ENCODE measurements at places on chromosomes 1 and 21.

GRCh38 chr1:165851034-165851658 lies 23.7 kb downstream of the UCK2 start:
- peak; percentile 37 for DNase-seq

DNA sequence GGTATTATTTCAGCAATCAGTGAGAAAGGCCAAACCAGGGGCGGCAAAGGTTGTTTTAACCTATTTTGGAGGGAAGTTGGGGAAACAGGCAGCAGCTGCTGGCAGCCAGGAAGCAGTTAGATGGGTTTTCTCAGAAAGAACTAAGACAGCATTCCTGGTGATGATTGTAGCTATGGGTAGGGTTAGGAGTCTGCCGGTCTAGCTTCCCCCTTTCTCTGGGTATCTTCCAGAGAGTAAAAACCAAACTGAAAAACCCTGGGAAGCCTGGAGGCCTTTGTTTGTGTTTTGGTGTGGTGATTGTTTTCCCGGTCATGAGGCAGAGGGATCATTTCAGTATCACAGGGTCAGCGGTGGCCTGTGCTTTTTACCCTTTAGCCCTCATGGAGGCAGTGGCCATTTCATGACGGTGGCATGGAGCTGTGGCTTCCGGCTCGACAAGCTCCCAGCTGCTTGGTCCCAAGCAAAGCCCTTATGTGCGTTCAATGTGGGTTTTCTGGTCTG lies 19.5 kb upstream of the TNFRSF1B start:
- no peak for DNase-seq

DNA sequence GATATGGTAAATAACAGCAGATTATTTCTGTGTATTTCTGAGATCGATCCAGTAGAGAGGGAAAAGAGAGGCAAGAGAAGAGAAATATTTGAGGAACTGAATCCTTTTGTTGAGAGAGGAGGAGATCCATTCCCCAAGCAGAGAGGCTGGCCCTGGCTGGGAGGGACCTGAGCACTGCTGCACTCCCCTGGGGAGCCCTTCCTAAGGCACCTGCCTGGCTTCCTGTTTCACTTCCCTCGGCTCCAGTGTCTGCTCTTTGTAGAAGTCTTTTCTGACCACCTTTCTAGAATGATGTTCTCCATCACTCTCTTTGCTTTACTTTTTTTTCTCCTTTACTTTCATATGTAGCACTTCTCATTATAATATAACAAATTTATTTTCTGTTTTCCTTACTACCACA lies 42.3 kb upstream of the SLC6A9 start:
- no peak for DNase-seq

GRCh38 chr1:238171985-238172384 lies 281.3 kb upstream of the ZP4 start:
- DNase-seq = no peak

DNA sequence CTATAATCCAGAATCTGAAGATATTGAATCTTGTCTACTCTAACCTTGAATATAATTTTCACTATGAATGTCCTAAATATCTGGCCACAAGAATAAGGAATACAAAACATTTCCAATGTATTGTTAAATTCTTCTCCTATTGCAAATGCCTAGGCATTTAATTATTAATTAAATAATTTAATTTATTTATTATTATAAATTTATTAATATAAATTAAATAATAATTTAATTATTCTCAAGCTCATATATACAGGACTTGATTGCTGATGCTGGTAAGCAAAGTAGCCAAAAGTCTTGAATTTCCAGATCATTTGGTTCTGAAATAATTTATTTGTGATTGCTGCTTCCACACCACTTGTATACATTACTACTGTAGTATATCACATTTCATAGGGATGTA lies 71.1 kb downstream of the SAMSN1 start:
- no peak for DNase-seq

DNA sequence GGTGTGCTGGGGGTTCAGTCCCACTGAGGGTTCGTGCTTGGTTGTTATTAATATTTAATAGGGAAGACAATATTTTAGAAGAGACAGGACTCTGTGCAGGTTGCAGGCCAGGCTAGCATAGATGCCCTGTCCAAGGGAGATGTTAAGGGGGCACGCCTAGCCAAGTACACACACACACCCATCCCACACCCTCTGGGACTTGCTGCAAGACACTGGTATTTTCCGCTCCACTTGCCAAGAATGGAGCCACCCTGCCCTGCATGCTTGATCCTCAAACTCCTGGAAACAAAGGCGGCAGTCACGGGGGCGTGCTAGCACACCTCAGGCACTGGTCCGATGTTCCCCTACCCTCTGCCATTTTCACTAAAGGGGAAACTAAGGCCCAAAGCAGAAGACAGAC lies 99.1 kb downstream of the MRPL37 start:
- no peak for DNase-seq

- DNase-seq = peak; percentile 91
Measured at GRCh38 chr1:117656202-117656641, 50.4 kb downstream of the TENT5C start.

- no peak for DNase-seq
Measured at GRCh38 chr1:157469752-157470675, 82.3 kb downstream of the FCRL5 start.

- DNase-seq = no peak
Measured at GRCh38 chr1:75174031-75174760, 40.0 kb downstream of the LHX8 start.

- no peak for DNase-seq
Measured at GRCh38 chr1:89771991-89772560, 48.8 kb upstream of the LRRC8D start.

DNA sequence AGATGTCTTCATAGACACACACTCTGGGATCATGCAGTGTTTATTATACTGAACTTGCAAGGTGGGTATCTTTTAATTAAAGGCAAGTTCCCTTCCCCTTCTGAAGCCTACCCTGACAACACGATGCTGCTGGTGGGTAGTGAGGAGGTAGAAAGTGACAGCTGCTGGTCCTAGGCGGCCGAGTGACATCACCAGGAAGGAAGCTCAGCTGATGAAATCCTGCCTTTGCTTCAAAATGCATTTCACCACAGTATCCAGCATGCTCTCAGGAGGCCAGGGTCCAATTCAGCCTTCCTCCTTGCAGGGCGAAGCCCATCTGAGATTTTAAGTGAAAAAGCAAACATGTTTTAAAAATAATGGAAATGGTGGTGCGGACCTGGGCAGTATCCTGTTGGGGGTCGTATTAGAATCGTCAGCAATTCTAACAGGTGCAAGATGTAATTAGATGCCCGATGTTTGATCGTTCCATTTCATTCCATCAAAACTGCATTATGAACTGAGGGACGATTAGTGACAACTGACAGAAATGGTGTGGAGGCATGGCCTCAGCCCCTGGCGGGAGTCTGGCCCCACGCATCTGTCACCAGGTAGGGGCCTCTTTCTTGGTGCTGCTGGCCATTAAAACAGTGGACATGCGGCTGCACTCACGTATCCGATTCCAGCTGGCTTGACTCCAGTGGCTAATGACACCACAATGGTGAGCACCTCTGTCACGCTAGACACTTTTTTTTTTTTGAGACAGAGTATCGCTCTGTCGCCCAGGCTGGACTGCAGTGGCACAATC lies 324.8 kb upstream of the C1orf174 start:
- DNase-seq = no peak

- DNase-seq = no peak
Measured at GRCh38 chr21:28339403-28339802, 653.3 kb downstream of the LTN1 start.

- no peak for DNase-seq
Measured at GRCh38 chr1:76866566-76866965, 714 bp upstream of the ST6GALNAC5 start.

DNA sequence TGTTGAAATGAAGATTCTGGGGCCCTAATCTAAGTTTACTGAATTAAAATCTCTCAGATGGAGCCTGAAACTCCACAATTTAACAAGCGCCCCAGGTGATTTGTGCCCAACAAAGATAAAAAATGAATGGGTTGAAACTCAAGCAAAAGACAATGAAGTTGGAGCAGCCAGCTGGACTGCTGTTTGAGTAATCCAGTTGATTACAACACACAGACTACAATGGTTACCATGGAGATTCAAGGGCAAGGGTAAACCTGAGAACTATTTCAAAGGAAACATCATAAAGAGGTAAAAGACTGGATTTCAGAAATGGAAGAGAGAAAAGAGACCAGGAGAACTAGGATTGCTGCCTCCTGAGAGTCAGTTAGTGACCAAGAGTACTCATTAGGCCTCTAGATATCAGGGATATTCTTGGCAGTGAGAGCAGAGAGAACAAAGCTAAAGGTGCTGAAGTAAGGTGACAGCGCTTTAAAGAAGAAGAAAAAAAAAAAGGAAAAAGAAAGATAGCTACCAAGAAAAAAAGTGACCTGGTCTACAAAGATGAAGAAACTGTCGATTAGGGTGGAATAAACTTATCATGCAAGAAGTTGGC lies 44.5 kb downstream of the LRRC53 start:
- no peak for DNase-seq

- no peak for DNase-seq
Measured at GRCh38 chr1:165124772-165125171, 231.7 kb downstream of the LMX1A start.

DNA sequence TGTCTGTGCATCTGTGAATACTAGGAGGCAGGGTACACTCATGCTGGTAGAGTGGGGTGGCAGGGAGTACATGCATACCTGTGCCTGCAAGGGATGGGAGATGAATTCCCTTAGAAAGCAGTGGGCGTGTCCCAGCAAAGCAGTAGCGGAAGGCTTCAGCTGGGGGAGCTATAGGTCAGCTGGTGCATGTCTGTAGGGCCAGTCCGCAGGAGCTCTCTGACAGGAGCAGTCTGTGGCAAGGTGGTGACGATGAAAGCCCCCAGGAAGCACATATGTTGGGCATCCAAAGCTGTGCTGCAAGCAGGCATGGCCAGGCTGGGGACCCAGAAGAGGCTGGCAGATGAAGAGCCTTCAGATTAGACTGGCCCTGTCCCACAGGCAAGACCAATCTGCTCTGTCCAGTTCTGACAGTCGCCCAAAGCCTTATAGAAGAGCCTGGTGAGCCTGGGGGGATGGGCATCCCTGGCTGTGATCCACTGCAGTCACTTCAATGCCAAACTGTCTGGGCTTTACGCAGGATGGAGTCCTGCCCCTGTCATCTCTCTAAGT lies 1.8 kb upstream of the OR2M4 start:
- DNase-seq = no peak

GRCh38 chr1:54159733-54160316 lies 7.0 kb upstream of the CDCP2 start:
- no peak for DNase-seq

DNA sequence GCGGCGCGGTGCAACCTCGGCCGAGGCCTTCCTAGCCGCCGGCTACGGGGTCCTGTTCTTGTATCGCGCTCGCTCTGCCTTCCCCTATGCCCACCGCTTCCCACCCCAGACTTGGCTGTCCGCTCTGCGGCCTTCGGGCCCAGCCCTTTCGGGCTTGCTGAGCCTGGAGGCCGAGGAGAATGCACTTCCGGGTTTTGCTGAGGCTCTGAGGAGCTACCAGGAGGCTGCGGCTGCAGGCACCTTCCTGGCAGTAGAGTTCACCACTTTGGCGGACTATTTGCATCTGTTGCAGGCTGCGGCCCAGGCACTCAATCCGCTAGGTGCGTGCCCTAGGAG lies 379 bp downstream of the PPCS start:
- DNase-seq = peak; percentile 58

DNA sequence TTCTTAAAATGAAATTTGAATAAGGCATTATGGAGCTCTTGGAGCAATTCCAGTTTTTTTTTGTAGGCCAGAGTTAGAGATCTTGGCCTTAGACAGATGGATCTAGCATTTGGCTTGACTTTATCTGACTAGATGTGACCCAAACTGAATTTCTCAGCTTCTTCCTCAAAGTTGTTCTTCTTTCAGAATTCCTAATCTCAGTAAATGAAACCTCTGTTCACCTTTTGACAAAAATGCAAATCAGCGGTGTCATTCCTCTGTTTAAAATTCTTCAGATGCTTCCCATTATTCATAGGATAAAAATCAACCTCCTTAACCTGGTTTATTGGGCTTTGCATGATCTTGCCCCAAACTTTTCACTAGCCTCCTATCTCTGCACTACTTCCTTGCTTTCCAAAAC lies 177.6 kb downstream of the RASAL2 start:
- DNase-seq = no peak

DNA sequence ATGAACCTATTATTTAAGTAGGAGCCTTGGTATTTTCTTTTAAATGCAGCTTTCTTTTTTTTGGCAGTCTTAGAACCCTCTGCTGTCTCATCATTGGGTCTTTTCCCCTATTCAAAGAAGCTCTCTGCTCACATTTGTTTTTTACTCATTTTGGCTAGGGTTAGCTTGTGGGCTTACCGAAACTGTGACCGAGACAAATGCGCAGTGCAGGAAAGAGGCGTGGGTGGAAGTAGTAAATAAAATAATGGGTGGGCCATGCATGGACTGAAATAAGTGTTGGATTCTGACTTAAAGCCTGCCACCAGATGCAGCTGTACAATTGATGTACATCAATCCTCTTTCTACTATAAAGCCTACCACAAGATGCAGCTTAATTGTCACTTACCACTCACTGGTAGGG lies 14.7 kb downstream of the XPR1 start:
- no peak for DNase-seq

DNA sequence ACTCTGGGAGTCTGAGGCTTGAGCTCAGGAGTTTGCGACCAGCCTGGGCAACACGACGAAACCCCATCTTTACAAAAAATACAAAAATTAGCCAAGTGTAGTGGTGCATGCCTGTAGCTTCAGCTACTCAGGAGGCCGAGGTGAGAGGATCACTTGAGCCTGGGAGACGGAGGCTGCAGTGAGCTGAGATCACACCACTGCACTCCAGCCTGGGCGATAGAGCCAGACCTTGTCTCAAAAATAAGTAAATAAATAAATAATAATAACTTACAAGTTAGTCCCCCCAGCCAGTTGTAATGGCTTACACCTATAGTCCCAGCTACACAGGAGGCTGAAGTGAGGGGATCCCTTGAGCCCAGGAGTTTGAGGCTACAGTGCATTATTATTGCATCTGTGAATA lies 21.7 kb upstream of the BTG2 start:
- DNase-seq = no peak

DNA sequence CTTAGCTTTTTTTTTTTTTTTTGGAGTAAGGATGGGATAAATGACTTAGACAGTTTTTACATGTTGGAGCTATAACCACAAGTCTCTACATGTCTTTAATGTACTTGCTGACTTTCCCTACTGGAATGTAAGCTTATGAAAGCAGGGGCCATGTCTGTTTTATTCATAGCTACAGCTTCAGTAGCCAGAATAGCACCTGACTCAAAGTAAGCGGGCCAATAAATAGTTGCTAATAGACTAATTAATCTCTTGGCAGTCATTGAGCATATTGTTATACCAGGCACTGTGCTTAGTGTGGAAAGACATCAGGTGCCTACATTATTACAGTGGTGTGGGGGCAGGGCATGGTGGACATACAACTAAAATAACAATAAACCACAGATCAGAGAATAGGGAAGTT lies 84.4 kb upstream of the HOOK1 start:
- no peak for DNase-seq

DNA sequence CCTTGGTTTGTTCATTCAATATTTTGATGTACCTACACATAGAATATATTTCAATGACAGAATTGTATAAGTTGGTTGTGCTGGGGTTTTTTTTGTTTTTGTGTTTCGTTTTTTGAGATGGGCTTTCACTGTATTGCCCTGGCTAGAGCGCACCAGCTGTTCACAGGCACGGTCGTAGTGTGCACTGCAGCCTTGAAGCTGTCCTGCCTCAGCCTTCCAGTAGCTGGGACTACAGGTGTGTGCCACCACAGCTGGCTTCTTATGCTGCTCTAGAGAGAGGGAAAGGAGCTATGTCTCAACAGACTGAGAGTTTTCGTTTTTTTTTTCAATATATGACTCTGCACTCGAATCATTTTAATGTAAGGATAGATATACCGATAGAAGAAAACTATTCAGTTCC lies 102.6 kb downstream of the NTNG1 start:
- DNase-seq = no peak
